ENCODE measurements at places on chromosomes 1 and 21.

DNA sequence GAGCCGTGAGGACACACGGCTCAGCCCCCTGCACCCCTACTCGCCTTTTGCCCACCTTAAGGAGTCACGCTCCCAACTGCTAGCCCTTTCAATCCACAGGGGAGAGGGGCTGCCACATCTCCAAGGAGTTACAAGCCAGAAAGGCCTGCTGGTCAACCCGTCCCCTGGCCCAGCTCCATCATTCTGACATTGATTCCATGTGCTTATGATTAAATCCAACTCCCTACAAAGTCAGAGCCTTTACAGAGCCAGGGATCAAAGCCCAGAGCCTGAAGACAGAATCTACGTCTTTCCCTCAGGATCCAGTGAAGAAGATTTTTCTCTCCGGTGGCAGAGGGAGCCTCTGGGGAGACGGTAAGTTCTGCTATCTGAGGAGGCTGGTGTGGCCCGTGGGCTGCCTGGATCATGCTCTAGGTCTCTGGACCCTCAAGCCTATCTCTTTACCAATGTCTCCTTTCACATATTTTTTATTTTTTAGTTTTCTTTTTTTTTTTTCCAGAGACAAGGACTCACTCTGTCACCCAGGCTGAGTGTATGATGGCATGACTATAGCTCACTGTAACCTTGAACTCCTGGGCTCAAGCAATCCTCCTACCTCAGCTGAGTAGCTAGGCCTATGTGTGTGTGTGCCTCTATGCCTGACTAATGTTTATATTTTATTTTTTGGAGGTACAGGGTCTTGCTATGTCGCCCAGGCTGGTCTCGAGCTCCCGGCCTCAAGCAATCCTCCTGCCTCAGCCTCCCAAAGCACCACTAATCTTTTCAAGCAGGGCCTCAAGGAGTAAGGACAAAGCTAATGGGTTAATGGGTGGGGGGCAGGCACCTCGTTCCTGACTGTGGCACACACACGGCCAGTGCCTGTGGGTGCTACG, 61.3 kb downstream of the SLC66A1 start:
- no peak for DNase-seq

DNA sequence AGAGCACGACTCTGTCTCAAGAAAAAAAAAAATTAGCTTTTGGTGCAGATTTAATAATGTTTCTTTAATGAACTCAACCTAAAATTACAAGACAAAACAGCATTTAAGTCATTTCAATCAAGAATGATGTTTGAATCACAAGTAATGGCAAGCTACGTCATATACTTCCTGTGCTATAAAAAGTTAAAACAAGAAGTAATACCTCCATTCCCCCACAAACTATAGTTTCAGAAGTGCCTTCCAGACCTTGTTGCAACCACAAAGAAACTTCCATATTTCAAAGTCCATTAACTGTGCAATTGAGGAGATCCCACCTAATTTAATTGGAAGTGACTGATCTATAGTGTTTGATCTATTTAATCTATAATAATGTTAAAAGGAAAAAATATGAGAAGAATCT, 15.1 kb downstream of the NRDC start:
- no peak for DNase-seq

- no peak for DNase-seq
Observed at GRCh38 chr1:165696625-165697100, 1.7 kb downstream of the ALDH9A1 start.

GRCh38 chr1:48414264-48414663, 57.7 kb downstream of the SPATA6 start:
- DNase-seq, result no peak

- DNase-seq, result no peak
Observed at GRCh38 chr1:221522529-221522940, 219.4 kb downstream of the DUSP10 start.

DNA sequence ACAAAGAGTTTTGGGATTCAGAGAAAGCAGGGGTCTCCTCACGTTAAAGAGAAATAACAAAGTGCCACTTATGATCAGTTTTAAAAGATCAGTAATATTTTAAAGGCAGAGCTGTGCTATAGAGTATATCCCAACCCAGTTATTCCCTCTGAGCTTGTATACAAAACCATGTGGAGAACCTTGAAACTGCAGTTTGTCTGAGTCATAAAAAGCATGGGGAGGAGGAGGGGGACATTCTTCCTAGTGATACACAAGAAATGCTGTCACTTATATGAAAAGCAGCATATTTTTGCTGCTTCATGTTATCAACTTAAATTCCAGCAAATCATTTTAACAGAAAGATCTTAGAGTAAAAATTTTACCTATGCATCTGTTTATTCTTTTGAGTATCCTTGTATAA, 244.5 kb downstream of the GPR52 start:
- no peak for DNase-seq

- DNase-seq, result no peak
Observed at GRCh38 chr1:224251741-224252146, 68.7 kb downstream of the DEGS1 start.

DNA sequence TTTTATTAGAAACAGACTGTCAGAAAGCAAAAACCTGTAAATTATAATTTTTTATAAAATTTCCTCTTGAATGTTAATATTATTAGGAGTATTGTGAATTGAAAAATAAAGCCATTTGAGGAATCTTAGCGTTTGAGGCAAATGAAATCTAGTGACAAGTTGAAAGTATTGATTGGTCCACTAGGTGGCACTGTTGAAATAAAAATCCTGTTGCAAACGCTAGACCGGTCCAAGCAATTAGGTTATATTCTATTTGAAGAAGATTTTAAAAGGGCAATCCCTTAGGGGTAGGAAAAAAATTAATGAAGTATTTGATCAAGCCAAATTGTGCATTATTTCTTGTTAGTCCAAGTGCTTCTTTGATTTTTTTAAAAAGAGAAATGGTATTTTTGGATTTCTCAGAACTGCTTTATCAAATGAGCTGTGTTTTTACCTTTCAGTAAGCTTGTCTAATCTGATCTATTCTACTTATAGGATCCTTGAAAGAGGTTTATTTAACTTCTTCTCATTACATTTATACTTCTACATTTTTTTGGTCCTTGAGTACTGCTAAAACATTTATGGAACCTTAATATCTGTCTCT, 57.7 kb downstream of the ATG4C start:
- DNase-seq, result no peak

DNA sequence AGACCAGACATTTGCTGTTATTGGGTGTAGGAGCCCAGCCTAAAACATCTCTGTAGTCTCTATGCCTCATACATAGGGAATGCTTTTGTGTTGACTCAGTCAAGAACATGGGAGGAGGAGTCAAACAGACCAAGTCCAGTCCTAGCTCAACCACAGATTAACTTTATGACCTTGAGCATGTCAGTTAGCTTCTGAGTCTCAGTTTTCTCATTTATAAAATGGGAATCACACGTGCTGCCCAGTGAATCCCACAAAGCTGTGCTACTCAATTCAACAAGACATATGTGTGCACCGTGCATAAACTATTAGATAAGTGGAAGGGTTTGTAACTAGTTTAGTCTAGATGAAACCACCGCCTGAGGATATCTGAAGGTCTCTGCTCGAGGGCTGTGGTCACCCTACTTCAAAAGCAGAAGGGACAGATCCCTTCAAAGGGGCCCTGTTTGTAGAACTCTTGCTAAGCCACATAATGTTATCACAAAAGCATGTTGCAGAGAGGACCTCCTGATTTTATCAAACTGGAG, 109.5 kb upstream of the NFIA start:
- no peak for DNase-seq

DNA sequence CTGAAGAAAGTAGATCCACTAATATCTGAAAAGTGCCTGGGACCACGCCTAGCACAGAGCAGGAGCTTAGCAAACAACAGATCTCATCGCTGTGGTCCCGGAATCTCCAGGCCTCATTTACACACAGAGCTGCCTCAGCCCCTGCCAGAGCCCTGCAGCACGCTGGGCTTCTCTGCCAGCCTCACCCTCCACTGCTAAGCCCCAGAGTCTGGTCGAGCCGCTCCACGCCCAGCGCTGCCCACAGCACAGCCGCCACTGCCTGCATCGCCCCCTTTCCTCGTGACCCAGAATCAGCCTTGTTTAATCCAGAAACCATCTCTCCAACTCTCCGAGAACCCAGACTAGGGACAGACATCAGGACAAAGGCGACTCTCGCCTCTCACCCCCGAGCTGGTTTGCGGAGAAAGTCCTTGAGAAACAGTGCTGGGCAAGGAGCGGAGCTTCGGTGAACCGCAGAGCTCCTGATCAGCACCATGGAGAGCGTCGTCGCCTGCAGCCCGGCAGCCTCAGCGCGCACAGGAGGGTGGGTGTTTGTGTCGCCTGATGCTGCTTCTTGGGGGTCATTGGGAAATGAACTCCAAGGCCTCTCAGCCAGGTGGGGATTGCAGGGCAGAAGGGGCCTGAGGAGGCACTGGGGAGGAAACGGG, 145.1 kb downstream of the NPHP4 start:
- no peak for DNase-seq

DNA sequence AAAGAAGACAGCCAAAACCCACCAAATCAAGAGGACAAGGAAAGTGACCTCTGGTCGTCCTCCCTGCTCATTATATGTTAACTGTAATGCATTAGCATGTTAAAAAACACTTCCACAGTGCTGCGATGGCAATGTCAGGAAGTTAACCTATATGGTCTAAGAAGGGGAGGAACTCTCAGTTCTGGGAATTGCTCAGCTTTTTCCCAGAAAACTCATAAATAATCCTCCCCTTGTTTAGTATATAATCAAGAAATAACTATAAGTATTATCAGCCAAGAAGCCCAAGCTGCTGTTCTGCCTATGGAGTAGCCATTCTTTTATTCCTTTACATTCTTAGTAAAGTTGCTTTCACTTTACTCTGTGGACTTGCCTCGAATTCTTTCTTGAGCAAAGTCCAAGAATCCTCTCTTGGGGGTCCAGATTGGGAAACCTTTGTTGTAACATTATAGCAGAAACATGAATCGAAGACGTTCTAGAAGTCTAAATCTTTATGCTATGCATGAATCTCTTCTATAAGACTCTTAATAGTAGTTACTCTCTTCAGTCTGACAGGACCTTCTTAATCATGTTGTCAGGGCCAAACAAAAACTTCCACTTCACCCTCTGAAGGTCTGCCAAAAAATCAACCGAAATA, 110.0 kb upstream of the VANGL1 start:
- DNase-seq, result no peak

DNA sequence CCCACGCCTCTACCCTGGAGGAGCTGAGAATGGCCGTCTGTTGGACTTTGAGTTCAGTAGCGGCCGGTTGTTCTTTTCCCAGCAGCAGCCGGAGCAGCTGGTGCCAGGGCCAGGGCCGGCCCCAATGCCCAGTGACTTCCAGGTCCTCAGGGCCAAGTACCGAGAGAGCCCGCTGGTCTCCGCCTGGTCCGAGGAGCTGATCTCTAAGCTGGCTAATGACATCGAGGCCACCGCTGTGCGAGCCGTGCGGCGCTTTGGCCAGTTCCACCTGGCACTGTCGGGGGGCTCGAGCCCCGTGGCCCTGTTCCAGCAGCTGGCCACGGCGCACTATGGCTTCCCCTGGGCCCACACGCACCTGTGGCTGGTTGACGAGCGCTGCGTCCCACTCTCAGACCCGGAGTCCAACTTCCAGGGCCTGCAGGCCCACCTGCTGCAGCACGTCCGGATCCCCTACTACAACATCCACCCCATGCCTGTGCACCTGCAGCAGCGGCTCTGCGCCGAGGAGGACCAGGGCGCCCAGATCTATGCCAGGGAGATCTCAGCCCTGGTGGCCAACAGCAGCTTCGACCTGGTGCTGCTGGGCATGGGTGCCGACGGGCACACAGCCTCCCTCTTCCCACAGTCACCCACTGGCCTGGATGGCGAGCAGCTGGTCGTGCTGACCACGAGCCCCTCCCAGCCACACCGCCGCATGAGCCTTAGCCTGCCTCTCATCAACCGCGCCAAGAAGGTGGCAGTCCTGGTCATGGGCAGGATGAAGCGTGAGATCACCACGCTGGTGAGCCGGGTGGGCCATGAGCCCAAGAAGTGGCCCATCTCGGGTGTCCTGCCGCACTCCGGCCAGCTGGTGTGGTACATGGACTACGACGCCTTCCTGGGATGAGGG, 28.5 kb upstream of the SPSB1 start:
- DNase-seq, result no peak

DNA sequence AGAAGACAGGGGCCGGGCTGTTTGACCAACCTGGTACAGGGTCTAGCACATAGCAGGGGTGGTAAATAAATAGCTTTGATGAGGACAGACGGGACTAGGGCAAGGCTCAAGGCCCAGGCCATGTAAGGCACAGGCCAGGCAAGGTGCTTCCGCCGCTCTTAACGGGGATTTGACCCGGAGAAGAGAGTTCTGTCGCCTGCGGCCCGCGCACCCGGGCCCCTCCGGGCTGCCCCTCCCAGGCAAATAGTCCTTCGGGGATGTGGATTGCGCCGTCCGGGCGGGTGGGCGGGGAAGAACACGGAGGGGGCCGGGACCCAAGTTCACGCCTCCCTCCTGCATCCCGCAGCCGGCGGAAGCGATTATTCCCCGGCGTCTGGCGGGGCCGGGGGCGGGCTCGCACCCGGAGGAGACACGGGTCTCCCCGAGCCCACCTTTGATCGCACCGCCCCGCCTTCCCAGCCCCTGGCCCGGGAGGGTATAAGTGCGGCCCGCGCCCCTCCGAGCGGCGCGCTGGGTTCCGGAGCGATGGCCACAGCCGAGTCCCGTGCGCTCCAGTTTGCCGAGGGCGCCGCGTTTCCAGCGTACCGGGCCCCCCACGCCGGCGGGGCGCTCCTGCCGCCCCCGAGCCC, at the start of gene MIXL1:
MIXL1 (plus strand) TSS at position 508 of the 629 bp plus-strand sequence; CDS start at position 526, 18 bp downstream.
- no peak for DNase-seq

DNA sequence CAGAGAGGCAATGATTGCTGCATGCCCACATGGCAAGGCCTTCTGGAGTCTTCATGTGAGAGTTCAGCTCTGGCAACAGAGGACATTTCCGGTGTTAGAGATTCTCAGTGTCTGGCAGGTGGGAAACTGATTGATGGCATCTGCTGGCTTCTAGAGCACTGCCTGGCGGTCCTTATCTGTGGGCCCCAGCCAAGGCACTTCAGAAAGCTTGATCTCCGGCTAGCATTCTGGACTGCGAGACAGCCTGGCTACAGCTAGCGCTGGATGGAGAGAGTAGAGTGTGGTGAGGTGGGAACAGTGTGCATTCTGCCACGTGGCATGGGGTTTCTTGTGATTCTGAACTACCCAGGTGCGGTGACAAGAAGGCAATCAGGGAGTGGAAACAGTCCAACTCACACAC, 9.4 kb downstream of the ZNF678 start:
- DNase-seq, result no peak

GRCh38 chr1:178282949-178283367, 189.1 kb downstream of the RASAL2 start:
- no peak for DNase-seq

GRCh38 chr1:163163881-163164582, 38.7 kb downstream of the RGS5 start:
- DNase-seq, result no peak

- DNase-seq, result no peak
Observed at GRCh38 chr1:171127501-171127900, 36.8 kb downstream of the FMO3 start.
